Hair follicular keratinocyte (primary cell): ENCODE measurements at places on chromosomes 6 and 20. TPM values are rescaled to one million over a fixed set of nuclear protein-coding genes. Genes with fewer than 3 reads are reported as not detected.

The OVOL2 gene
- total RNA-seq = 7.4 and 14.6 TPM in 2 replicates

The SNAI1 gene
- total RNA-seq = 0.04 TPM in 1 of 2 replicates, not detected in the other

The ADTRP gene
- 27.0 and 75.8 TPM in 2 replicates for total RNA-seq

The POU5F1 gene
- 1.1 and 1.2 TPM in 2 replicates for total RNA-seq

The FAM184A gene
- total RNA-seq = 0.53 TPM in 1 of 2 replicates, not detected in the other
